ENCODE measurements at places on chromosomes 11 and 22.

- DNase-seq = no peak
These were observed 20.9 kb upstream of the MICAL2 start for GRCh38 chr11:12089473-12089872.

- no peak for DNase-seq
These were observed 37.6 kb downstream of the SLC36A4 start for GRCh38 chr11:93160156-93160555.

DNA sequence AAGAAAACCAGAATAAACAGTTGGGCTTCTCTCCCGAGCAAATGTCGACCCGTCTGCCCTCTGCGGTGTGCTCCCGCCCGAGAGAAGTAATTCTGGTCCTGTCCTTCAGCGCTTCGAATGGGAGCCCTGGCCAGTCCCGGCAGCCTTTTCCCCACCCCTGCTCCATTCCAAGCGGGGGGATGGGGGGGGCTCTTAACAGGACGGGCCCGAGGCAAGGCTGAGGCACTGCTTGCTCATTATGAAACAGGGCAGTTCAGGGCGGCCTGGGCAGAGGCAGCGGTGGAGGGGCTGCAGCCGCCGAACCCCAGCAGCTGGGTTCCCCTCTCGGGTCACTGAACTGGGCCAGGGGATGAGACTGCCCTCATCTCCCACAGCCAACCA is 9.1 kb downstream of the BACE1-AS start:
- no peak for DNase-seq

DNA sequence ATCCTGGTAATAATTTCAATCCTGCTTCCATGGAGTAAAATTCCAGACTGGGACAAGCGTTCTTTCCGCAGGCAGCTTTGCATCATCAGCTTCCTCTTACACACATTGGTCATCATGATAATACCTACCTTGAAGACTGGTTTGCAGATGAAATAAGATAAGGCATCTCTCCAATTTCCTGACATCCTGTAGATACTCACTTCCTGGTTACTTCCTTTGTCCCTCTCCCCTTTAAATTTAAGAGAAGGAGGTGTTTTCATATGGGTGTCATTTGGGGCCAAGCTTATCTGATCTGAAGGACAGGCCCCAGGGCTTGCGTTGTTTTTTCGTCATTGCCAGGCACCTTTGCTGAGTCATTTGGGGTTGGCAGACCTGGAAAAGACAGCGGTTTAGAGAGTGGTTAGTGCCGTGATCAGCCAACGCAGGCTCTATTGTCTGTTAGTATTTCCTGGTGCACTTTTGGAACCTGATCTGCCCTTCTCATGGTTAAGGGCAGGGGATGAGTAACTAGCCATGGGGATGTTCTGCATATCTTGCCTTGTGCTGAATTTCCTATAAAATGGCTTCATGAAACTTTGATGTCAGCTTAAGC is 24.1 kb downstream of the GRAMD1B start:
- DNase-seq = no peak

DNA sequence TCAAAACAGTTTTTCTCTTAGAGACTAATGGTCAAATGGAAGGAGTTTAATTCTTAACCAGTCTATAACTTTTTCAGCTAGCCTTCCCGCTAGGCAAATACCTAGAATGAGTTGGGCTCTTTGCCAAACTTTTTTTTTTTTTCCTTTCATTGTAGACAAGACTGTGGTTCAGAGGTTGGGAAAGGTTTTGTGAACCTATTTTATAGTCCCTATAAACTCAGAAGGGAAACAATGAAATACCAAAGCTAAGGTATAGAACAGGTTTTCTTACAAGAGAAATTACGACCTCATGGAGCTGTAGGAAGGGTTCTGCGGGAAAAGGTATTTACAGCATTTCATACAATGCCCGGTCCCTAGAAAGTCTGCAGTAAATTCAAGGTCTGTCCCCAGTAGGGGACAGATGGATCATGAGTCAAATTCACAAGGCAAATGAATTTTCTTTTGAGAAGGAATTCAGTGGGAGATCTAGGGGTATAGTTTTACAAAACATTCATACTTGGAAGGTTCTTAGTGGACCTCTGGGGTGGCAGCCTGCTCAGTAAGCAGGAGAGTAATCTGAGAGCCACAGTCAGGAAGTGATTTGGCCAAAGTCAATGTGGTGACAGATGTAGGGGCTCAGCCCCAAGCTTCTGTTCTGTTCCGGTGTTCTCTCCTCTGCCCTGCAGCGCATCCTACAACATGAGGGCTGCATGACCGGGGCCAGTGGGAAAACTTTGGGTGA is 146.8 kb downstream of the DBX1 start:
- peak; percentile 40 for DNase-seq

DNA sequence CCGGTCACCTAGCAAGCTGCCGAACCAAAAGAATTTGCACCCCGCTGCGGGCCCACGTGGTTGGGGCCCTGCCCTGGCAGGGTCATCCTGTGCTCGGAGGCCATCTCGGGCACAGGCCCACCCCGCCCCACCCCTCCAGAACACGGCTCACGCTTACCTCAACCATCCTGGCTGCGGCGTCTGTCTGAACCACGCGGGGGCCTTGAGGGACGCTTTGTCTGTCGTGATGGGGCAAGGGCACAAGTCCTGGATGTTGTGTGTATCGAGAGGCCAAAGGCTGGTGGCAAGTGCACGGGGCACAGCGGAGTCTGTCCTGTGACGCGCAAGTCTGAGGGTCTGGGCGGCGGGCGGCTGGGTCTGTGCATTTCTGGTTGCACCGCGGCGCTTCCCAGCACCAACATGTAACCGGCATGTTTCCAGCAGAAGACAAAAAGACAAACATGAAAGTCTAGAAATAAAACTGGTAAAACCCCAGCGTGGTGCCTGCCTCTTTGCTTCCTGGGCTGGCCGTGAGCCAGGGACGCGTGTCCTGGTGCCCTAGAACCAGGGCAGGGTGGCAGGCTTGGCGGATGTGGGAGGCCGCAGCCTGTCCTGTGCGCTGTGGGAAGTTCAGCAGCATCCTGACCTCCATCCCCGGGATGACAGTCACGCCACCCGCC is 13.2 kb downstream of the CCND1 start:
- DNase-seq = no peak

DNA sequence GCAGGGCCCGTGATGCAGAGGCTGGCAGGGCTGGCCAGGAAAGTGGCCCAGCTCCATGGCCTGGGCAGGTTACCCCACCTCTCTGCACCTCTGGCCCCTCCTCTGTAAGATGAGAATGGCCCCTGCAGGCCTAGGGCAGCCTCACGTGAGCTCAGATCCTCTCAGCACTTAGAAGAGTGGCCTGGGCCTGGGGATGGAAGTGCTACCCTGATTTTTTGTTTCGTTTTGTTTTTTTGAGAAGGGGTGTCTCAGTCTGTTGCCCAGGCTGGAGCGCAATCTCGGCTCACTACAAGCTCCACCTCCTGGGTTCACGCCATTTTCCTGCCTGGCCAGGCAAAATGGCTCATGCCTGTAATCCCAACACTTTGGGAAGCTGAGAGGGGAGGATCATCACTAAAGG is 982 bp downstream of the APOBEC3H start:
- DNase-seq = no peak

DNA sequence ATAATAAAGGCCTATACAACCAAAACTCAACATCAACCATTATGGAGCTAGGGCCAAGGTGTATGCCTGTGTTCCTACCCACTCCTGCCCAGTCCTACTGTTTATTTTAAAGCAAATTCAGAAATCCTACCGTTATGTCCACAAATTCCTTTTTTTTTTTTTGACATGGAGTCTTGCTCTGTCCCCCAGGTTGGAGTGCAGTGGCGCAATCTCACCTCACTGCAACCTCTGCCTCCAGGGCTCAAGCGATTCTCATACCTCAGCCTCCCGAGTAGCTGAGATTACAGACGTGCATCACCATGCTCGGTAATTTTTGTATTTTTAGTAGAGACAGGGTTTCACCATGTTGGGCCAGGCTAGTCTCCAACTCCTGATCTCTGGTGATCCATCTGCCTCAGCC is 3.1 kb upstream of the CPT1A start:
- DNase-seq = no peak

GRCh38 chr22:45124176-45124847 is 39.4 kb upstream of the NUP50 start:
- DNase-seq = no peak

- no peak for DNase-seq
These were observed 185.4 kb downstream of the AASDHPPT start for GRCh38 chr11:106262852-106263251.

DNA sequence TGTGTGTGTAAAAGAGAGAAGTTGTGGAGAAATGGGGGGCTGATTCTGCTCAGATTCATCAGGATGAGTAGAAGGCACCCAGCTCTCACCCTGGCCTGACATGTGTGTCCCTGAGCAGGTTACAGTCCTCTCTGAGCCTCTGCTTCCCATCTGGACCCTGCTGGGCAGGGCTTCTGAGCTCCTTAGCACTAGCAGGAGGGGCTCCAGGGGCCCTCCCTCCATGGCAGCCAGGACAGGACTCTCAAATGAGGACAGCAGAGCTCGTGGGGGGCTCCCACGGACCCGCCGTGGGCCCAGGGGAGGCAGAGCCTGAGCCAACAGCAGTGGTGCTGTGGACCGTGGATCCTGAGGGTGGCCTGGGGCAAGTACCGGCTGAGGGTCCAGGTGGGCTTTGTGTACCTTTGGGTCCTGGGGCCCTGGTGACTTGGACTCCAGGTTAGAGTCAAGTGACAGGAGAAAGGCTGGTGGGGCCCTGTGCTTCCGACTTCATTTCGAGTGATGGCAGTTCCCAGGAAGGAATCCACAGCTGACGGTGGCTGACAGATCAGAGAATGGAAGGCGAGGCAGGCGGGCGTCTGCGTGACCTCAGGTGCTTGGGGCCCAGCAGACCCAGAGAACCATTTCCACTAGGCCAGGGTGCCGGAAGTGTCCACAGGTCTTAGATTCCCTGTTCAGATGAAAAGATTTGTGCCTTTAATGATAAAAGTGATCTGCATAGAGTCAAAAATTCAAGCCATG is 21.9 kb downstream of the NEAT1 start:
- DNase-seq = no peak

- DNase-seq = no peak
These were observed 198.1 kb upstream of the SEZ6L start for GRCh38 chr22:25970999-25971811.

DNA sequence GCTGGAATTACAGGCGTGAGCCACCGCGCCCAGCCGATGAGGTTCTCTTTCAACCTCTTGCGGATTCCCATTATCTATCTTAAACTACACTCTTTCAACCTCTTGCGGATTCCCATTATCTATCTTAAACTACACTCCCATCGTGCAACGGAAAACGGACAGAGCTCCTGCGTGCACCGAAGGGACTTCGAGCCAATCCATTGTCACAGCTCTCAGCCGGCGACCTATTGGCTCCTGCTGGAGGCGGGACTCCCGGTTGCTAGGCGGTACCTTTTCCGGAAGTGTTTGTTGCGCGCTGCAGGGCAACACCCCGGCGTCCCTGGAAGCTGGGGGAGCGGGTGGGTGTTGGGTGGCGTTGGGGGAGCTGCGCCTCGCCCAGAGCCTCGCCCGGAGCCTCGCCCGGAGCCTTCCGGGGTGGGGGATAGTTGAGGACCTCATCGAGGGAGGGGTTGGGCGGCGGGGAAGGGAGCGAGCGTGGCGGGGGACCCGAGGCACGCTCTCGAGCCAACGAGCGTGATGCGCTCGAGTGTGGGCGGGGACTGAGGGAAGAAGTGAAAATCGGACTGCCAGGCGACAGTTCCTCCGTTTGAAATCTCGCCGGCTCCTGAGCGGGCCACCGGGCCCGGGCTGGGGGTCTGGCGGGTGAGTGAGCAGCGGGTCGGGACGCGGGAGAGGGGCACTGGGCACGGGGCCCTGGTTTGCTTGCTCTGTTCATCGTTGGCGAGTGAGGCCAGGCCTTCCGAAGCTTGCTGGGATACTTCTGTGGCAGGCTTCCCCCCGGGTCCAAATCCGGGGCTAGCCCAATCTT is at the start of gene CEP164:
CEP164 (plus strand) TSS at position 288 of the 808 bp plus-strand sequence. CDS start 10,733 bp downstream, outside the sequence.
- peak; percentile 89 for DNase-seq

DNA sequence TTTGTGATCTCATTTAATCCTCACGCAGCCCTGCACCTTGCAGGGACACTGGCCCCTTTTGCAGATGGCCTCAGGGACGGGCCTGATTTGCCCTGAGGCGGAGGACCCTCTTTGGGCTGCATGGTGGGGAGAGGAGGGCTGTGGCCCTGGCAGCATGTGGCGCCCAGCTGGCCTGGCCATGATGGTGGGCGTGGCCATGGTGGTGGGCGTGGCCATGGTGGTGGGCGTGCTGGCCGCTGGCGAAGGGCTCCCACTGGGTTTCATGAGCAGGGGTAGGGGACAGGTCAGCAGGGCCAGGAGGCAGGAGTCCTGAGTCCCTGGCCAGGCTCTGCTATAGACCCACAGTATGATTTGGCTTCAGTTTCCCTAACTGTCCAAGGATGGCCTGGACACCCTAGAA is 13.1 kb downstream of the WNT11 start:
- DNase-seq = no peak

DNA sequence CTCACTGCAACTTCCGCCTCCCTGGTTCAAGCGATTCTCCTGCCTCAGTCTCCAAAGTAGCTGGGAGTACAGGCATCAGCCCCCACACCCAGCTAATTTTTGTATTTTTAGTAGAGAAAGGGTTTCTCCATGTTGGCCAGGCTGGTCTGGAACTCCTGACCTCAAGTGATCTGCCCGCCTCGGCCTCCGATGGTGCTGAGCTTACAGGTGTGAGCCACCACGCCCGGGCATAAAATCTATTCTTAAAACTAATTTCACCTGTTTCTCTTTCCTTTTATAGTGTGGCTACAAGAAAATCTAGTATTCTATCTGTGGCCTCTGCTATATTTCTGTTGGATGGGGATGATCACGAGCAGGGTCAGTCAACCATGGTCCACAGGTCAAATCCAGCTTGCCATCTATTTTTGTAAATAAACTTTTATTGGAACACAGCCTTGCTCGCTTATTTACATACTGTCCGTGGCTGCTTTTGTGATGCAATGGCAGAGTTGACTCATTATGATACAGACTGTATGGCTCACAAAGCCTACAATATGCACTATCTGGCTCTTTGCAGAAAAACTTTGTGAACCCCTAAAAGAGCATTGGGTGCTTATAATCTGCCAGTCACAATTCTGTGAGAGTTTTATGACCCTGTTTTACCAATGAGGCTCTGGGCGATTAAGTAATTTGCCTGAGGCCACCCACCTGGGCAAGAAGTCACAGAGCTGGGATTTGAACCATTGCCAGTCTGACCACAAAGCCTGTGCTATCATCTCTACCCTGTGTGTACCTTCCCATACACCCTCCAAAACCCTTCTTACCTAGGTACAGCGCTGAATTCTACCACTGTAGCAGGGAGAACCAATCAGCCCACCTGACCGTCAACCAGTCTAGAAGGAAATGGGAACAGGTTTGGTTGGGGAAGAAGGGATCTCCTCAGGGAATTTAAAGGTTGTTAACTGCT is 28.3 kb downstream of the SLC1A2 start:
- no peak for DNase-seq

DNA sequence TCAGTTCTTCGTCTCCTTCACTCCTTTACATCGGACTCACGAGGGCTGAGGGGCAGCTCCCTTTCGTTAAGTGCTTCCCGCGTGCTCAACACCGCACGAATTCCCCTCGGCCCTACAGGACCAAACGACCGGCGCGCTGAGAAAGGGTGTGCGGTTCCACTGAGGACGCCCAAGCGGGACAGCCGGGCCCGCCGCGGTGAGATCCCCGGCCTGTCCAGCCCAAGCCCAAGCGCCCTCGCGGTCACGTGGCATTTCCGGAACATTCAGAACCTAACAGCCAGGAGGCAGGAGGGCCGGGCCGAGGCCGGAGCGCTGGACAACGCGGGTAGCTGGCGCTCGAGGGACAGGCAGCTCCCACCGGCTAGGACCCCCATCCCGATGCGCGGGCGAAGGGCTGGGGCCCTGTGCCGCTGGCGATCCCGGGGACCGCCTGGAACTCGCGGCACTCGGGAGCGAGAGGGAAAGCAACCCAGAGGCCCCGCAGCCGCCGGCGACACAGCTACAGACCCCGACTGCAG is 737 bp upstream of the STIP1 start:
- DNase-seq = no peak
